Left colon (tissue), 2 donors: ENCODE measurements at places on chromosomes 11 and 22.

GRCh38 chr11:123545726-123546270 lies 108.6 kb downstream of the SCN3B start:
- no peak for DNase-seq

GRCh38 chr22:45284705-45285262 lies at the start of gene UPK3A:
TSS of gene UPK3A (plus strand) at chr22:45284949. CDS start at chr22:45285014, 65 bp downstream.
- peak; percentile 81 for DNase-seq

- DNase-seq: no peak
Measured at GRCh38 chr11:8209208-8209807, 40.5 kb upstream of the RIC3 start.

DNA sequence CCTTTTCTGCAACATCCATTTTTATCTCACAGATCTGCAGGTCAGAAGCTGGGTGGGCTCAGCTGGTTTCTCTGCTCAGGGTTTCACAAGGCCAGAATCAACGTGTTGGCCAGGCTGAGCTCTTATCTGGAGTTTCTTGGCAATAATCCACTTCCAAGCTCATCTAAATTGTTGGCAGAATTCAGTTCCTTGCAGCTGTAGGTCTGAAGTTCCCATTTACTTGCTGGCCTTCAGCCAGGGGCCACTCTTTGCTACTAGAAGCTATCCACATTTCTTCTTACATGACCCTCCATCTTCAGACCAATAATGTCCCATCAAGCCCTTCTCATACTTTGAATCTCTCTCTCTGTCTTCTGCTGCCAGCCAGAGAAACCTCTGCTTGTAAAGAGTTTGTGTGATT lies 103.5 kb downstream of the WNT11 start:
- DNase-seq: peak; percentile 33

GRCh38 chr11:57315491-57315890 lies 9.3 kb downstream of the TNKS1BP1 start:
- no peak for DNase-seq

GRCh38 chr11:2555891-2556290 lies 111.1 kb downstream of the KCNQ1 start:
- no peak for DNase-seq

DNA sequence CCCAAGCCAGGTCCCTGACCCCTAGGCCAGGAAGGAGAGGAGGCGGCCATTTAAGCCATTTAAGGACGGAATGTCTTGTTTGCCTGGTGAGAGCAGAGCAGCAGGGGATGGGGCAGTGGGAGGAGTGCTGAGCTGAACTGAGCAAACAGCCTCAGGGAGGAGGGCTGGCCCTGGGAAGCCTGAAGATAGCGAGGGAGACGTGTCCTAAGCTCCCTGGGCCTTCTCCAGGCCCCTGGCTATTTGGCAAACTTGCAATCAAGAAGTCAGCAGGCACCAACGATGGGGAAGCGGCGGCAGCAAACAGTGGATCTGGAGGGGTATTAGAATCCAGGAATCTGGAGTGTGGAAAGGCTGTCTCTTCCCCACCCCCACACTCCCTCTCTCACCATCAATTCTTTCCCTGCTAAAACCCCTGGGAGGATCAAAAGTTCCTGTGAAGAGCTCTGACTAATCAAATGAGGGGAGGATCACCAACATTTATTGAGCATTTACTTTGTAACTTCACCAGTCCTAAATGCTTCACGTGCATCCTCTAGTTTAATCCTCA lies 8.8 kb downstream of the BCL9L start:
- DNase-seq: no peak

DNA sequence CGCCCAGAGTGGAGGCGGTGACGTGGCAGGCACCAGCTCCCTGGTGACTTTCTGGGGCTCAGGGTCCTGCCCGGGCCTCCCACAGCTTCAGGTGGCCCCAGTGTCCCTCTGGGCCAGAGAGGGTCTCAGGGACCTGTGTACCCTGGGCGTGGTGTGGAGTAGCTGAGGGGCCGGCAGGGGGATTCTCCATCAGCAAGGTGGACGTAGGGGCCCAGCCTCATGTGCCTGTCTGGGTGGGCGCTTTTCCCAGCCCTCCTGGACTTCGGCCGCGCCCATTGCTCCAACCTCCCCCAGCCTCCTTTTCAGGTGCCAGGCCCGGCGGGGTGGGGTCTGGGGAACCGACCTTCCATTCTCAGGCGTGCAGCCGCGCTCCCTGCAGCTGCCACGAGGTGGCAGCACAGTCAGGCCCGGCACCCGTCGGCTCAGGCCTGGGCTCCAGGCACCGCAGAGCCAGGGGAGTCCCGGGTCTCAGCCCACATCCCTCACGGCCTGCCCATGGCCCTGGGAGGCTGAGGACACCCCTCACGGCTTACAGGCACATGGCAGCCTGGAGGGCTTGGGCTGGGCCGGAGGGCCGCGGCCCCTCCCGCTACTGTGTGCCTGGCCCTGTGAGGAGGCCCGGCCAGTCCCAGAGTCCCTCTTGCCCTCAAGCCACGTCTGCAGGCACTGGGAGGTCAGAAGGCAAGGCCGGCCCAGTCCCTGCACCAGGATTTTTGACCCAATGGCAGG lies 19.9 kb upstream of the MUC5B start:
- DNase-seq: peak; percentile 43

GRCh38 chr11:128854841-128855240 lies 12.3 kb downstream of the KCNJ1 start:
- DNase-seq: no peak

- DNase-seq: no peak
Measured at GRCh38 chr11:32830796-32831195, 1.1 kb downstream of the PRRG4 start.

GRCh38 chr11:64284048-64284961 lies at the start of gene BAD:
TSS of gene BAD (minus strand) at chr11:64284665. CDS start at chr11:64284368, 297 bp downstream.
- DNase-seq: peak; percentile 96

DNA sequence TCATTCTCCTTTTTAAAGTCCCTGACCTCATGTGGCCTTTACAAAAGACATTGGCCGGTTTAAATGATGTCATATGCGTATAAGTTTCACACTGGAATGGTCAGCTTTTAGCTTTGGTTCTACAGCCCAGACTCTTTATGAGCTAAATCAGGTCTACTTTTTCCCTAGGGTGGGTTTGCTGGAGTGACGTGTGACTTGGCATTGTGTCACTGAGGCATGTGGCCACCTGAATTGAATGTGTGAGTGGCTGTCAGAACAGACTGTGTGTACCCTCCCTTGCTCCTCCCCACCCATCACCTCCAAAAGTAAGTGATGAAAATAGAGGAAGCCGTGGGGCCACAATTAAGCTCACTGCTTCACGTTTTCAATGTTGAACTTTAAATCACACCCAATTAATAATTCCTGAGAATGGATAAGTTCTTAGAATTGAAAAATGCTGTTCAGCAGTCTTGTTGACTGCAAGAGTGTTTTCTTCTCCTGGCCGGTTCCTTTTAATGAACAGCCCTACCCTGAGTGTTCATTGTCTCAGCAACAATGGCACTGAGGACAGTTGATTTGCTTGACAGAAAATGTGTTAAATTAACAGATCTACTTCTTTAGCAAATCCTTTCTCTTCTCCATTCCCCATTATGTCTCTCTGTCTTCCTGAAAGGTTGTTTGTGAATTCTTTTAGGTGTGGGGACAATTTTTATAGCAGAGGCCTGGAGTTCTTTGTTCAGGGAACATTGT lies 11.3 kb downstream of the CECR2 start:
- DNase-seq: no peak

DNA sequence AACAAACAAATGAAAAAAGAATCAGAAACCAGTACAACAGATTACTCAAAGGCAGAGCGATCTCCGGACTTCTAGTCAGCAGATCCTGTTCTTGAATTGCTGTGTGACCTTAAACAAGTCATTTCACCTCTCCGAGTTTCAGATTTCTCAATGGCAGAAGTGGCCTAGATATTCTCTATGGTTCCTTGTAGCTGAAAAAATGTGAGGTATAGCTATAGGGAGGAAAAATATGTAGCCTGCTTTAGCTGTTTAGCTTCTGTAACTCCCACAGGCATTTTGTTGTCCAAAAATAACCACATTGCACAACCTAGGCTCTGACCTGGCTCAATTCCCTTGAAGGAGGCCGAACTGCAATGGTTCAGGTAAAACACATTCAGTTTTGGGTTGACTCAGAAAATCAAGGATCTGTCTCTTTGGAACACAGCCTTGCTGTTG lies 100.7 kb downstream of the DBX1 start:
- no peak for DNase-seq

GRCh38 chr11:126832387-126832786 lies 168.2 kb downstream of the KIRREL3 start:
- DNase-seq: no peak

DNA sequence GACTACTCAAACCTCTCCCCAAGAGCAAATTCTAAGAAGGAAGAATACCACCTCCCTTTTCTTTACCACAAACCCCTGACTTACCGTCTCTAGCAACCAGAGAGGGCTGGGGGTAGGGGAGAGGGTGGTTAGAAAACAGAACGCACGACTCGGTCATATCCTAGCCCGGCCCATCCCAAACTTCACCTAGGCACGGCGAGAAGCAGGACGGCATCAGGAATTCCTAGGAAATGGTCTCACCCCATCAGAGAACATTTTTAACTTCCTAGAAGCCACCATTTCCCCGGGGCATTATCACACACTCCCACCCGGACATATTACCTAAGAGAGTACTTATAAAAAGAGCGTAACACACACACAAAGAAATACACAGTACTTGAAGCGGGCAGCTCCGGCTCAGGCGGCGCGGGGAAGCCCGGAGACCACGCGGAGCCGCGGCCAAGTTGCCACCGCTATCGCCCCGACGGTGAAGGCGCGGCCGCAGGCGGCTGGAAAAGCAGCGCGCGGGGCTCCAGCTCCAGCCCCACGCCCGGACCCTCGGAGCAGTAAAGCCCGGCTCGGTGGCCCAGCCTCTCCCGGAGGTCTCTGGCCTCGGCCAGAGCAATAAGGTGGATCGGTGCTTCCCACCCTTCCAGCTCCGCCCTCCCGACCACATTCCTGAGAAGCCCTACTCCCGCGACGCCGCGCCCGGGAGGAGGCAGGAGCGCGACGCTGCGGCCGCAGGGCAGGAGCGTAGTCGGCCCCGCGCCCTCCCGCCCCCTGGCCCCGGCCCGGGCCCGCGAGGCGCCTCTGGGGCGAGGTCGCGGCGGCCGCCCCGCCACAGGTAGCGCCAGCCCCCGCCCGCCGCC lies 878 bp downstream of the RRAS2 start:
- peak; percentile 68 for DNase-seq

GRCh38 chr11:113817626-113818025 lies 38.0 kb downstream of the CLDN25 start:
- DNase-seq: no peak

GRCh38 chr11:28463826-28464225 lies 355.6 kb downstream of the METTL15 start:
- no peak for DNase-seq

DNA sequence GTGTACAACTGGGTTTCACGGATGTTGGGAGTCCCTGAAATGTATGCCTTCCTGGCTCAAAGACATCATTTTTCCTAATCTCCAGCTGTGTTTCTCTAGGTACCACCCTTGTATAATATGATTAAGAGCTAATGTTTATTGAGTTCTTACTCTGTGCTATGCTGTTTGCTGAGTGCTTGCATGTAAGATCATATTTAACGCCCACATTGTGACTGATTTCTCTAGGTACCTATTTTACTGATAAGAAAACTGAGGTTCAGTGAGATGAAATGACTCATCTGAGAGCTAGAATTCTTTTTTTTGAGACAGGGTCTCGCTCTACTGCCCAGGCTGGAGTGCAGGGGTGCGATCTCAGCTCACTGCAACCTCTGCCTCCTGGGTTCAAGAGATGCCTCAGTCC lies 42.6 kb downstream of the FAM227A start:
- DNase-seq: no peak

DNA sequence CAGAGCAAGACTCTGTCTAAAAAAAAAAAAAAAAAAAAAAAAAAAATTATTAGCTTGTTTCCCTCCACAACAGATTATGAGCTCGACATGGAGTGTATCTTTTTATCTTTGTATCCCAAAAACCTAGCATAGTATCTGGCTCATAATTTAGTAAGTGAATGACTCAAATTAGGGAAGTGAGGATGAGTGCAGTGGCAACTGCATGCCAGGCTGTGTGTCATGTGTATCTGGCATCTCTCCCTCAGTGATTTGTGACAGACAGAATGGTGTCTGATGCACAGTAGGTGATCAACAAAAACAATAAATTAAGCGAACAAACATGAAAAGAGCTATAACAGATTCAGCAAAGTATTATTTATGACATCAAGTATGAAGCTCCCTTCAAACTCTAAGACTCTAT lies 7.2 kb downstream of the STK33 start:
- no peak for DNase-seq

- DNase-seq: no peak
Measured at GRCh38 chr11:116234989-116235568, 537.7 kb downstream of the BUD13 start.

- DNase-seq: no peak
Measured at GRCh38 chr11:45563810-45564209, 101.6 kb downstream of the CHST1 start.

- no peak for DNase-seq
Measured at GRCh38 chr22:25182131-25183110, 17.2 kb upstream of the CRYBB3 start.

- no peak for DNase-seq
Measured at GRCh38 chr11:24470431-24470830, 26.4 kb upstream of the LUZP2 start.

DNA sequence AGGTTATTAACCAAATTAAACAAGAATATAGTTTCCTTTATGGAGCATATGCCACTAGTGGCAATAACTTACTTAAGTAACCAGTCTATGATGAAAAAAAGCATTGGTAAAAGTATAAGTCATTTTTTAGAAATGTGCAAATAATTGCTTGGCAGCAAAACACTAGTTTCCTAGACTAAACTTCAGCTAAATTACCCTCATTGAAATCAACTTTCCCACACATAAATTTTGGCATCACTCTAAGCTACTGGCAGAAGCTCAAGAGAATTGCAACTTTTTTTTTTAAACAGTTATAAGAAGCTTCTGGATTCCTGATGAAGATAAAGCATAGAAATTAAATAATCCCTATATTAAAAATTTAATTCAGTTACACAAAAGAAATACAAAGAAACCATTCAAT lies 12.5 kb downstream of the CCDC34 start:
- DNase-seq: no peak

DNA sequence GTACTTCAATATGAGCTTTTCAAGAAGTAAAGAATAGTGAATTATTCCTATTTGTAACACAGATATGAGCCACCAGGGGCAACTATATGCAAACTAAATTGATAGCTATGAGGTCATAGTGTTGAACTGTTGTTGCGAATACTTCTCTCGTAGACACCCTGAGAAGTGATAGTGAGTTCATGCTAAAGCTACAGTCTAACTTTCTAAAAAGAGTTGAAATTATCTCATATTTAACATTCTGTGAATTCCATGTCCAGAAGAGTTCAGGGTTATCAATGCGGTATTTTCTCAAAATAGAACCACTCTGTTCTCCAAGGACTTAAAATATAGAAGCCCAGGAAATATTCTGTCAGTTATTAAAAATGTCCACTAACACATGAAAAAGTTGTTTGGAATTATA lies 185.4 kb downstream of the AASDHPPT start:
- DNase-seq: no peak

GRCh38 chr11:82986446-82986845 lies 84.9 kb downstream of the DDIAS start:
- no peak for DNase-seq

DNA sequence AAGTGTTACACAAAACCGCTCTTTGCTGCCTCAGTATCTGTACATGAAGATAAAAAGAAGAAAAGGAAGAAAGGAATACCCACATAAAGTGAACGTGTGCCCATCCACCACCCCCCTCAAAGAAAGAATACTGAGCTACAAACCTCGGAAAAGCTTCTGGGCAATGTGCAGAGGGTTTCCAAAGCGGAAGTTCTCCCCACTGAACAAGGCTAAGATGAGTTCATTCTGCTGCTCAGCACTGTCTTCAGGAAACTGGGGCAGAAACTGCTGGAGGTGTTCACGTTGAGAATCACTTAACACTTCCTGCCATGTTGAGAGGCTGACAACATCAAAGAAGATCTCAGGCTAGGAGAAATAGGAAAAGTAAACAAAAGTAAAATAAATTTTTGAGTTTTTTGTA lies 6.9 kb downstream of the NFRKB start:
- DNase-seq: no peak
